ENCODE measurements at places on chromosomes 11 and 22.
A peak's percentile ranks its signal among the peaks of the same experiment; 100 is the strongest.

DNA sequence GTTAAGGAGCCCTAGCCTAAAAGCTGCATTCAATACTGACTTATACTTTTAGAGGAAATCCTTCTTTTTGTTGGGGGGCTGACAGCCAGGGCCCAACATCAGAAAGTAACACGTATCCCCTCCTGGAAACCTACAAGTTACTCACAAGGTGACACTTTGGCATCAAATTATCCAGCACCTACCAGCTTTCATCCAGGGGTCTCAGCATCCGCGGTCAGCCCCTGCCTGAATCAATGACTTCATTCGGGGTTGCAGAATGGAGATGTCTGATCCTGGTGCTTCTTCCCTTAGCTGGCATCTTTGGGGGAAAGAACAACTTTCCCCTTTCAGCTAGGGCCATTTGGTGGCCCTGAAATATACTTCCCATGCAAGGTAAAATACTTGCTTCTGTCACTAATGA, 5.3 kb upstream of the NAP1L4 start:
- DNase-seq = no peak

GRCh38 chr11:6757373-6757967, 14.3 kb downstream of the OR2AG2 start:
- peak; percentile 65 for DNase-seq

DNA sequence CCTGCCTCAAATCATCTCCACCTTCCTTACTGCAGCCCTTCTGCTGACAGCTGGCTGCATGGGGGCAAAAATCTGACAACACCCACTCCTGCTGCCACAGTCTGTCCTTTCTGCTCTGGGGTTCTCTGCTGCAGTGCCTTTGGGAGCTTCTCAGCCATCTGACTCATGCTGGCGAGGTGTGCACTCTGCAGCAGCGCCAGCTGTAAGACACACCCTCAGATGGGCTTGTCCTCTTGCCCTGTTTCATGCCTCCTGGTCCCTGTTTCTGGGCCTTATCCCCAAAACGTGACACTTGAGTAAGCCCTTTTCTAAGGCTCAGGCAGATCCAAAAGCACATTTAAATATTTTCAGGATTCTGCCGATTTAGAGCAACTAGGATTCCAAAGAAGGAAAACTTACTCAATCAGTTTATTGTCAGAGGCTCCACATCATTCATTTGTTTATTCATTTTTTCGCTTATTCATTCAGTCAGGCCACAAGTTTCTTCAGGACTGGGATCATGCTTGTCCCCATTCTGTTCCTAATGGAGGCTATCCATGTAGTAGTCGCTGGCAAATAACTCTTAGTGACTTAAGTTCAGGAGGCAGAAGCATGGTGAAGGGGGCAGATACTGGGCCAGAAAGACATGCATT, 60.2 kb downstream of the SMIM38 start:
- DNase-seq = no peak

- DNase-seq = no peak
These were observed 39.3 kb downstream of the CAPN1 start for GRCh38 chr11:65221026-65221425.

DNA sequence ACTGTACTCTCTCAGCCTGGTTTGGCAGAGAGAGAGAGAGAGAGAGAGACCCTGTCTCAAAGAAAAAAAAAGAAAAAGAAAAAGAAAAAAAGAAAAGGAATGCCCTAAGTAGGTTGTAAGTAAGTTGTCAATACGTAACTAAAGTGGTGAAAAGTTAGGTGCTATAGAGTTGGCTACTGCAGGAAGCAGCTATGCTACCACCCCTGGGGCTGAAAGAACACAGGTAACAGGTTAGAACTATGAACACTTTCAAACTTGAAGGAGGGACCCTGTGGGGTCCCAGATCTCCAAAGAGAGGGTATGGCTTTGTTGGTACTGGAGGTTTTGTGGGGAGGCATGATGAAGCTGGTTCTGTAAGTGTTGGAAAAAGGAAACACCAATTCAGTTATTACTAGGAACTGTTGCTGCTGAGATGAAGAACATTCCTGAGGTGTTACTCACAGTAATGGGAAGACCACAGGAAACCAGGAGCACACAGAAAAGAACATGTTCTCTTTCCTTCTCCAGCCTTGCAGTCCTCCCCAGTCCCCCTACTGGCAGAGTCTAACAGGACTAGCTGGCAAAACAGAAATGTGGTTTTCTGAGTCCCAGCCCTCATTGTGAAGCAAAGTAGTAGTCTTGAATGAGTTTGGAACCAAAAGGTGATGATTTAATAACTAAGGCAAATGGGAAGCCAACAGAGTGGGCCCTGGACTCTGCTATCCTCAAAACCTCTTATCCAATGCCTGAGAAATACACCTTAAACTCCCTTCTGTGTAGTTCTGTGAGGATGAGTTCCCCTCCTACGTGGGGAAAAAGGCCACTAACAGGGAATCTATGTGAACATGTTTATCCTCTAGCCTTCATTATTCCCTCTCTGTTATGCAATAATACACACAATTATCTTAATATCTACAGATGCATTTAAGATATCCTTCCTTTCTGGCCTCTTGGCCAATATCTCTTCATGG, 427.0 kb upstream of the DDI1 start:
- no peak for DNase-seq
